ENCODE measurements at places on chromosomes 3 and 15.

DNA sequence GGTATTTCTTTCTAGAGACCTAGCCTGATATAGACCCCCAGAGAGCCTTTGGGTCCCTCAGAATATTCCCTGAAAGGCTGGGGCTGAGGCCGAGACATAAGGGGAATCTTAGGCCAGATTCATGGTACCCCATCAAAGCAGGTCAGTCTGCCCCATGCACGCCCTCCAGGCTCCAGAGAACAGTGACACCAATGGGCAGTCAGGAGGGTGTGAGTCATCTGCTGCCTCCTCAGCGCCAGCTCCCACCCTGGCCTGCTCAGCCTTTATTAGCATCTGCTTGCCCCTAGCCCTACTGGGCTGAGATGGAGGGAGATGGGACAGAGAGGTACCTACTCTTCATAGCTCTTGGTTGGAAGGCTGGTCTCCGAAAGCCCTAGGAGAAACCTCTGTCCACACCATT is 14.3 kb upstream of the CAMKV start:
- no peak for DNase-seq

DNA sequence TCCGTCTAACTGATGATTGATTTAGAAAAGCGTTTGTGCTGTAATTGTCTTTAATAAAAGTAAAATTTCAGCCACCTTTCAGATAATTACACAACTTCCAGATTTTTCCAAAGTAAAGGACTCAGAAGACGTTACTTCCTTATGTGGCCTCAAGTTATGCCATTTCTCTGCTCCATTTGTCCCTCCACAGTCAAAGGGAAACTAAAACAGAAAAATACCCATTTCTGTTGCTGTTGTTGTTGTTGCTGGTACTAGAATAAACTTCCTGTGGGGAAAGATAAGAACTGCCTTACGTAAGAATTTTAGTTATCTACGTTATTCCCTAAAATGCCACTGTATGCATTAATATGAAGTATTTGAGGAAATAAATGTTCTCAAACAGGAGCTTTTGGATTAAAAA is 153.9 kb downstream of the P3H2 start:
- no peak for DNase-seq

- DNase-seq, result no peak
Observed at GRCh38 chr3:60630953-60631352, 620.3 kb downstream of the FHIT start.

- DNase-seq, result no peak
Observed at GRCh38 chr3:171561596-171562323, 101.6 kb upstream of the TNIK start.

DNA sequence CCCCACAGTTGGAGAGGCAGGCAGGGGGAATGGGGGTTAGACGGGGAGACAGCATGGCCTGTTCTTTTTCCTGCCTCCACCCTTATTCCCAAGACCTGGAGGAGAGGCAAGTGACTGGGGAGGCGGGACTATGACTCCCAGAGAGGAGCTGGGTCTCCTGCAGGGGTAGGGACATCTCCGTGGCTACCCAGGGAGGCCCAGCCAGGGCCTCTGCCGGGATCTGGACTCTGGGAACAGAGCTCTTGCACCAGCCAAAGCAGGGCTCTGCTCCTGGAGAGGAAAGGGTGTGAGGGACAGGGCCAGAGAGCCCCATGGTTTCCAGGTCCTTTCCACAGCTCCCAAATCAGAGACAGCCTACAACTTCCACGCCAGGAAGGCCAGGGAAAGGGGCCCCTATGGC is 22.8 kb downstream of the CFAP100 start:
- DNase-seq, result no peak

DNA sequence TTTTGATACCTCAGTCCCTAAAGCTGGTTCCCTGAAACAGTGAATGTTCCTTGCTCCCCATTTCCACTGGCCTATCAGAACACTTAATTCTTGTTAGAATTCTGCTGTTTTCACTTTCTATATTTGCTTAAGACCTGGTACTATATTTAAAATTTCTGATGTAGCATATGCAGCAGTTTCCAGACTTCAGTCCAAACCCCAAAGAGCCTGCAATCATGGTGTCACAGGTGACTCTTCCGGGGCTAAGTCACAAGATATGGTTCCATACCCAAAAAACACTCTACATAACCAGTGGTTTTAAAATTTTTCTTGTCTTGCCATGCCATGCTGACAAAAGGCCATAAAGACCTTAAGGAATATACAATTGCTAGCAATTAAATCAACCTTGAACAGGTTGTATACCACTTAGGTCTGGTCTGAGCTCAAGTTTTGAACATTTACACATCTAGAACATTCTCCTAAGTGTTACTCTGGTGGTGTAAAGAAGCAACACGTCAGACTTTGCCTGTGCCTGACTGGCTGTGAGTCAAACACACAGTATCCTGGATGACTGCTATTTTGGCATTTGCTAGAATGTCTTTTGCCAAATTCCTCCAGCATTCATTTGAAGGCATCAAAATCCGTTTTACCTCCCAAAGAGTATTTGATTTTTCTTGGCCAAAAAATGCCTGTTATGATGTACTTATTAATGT is 160.0 kb downstream of the FRMD5 start:
- DNase-seq, result no peak

- no peak for DNase-seq
Observed at GRCh38 chr3:36457667-36458066, 77.4 kb downstream of the STAC start.

DNA sequence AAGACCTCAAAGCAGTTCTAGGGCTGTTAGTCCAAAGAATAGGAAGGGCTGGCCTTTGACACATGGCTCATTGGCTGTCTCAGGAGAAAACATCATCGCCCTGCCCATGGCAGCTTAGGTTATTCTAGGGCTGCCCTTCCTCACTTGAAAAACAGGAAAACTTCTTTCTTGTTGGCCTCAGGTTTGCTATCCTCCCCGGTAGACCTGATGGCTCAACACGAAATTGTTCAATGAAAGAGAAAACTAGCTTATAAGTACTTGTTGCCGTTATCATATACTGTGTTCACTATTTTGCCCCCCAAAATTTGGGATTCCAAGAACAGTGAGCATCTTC is 602 bp upstream of the SLTM start:
- DNase-seq, result no peak

DNA sequence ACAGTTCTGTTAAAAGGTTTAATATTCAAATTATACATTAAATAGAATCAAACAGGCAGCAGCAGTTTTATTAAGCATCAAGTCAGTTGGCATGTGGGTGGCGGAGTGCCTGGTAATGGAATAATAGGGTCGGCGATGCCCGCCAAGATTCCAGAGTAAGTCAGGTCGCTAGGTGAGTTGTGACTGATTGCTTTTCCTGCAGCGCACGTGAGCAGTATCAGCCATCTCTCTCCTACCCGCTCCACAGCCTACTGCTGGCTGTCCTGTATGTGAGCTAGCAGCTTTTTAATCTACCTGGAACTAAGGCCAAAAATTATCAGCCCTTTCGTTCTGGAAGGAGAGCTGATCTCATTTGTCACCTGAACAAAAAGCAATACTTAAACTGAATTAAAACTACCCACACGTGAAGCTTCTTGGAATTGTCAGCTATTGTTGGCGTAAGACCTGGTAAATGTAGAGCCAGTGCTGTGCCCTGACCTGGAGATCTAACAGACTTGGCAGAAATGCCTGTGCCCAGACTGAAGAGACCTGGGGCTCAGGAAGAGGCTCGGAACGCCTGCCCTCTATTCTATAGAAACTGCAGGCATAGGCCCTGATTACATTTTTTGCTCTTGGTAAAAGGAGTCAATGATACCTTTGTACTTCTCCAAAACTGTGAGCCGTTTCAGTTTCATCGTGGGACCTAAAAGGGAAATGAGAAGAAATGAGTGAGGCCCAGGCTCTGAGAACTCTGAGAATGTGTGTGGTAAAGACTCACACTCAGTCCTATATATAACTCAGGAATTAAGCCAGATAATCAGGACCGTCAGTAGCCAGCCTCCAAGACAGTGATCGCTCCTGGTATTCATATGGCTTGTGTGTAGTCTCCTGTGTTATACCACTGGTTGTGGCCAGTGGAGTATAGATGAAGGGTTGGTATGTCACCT is 21.9 kb downstream of the IDH3A start:
- DNase-seq, result no peak

- DNase-seq, result no peak
Observed at GRCh38 chr3:122301063-122301462, 24.0 kb upstream of the CSTA start.

DNA sequence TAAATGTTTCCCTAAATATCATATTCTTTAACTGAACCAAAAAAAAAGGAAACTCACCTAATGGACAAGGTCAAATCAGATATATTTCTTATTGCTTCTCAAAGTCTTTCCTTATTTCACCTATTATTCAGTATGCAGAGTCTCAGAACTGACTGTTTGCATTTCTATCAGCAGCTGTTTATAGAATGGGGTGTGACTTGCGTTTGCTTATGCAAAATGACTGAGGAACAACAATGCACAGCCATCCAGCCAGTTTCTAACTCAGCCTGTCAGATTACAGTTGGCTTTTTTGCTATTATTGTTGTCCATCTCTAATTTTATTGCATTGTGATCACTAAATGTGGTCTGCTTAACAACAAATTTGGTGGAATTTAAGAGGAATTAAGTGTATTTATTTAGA is 40.7 kb downstream of the RAB27A start:
- DNase-seq, result no peak
